ENCODE measurements at places on chromosomes 1 and 21.

DNA sequence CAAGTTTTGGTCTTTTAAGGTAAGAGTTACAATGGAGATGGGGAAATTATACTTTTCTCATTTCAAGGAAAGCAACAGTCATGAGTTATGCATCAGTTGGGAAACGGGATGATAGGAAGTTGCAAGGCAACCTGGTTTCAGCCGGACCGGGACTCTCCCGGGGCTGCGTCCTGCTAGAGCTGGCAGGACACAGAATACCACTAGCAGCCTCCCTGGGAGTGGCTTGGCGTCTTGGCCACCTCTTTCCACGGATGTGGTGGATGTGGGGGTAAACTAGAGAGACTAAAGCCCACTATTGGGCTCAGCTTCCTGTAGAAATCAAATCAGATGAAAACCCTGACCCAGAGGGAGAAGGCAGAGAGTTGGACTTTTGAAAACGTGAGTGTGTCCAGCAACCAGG lies 71.9 kb downstream of the ADARB1 start:
- no peak for DNase-seq

- no peak for DNase-seq
These were observed 485.0 kb downstream of the DISC1 start for GRCh38 chr1:232111611-232112010.

GRCh38 chr1:230286890-230287269 lies 139.3 kb downstream of the PGBD5 start:
- no peak for DNase-seq

GRCh38 chr1:228809621-228810394 lies 74.5 kb downstream of the RHOU start:
- DNase-seq, result no peak

DNA sequence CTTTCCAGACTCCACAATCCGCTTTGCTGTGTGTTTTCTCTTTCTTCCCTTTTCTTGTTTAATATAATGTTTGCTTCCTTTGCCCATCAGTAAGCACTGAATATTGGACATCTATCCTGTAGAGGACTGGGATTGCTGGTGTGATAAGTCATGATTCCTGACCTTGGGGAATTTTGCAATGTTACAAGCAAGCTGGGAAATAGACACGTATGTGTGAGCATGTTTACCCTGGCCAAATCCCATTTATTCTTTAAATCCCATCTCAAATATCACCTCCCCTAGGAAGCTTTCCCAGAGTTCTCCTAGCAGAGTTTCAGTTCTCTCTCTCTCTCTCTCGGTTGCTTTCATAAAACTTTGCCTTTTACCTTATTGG lies 155.3 kb downstream of the ROR1 start:
- no peak for DNase-seq

GRCh38 chr1:171263901-171264300 lies 15.6 kb downstream of the FMO1 start:
- DNase-seq, result no peak

- DNase-seq, result no peak
These were observed 10.1 kb downstream of the DIPK1A start for GRCh38 chr1:92951141-92951582.

DNA sequence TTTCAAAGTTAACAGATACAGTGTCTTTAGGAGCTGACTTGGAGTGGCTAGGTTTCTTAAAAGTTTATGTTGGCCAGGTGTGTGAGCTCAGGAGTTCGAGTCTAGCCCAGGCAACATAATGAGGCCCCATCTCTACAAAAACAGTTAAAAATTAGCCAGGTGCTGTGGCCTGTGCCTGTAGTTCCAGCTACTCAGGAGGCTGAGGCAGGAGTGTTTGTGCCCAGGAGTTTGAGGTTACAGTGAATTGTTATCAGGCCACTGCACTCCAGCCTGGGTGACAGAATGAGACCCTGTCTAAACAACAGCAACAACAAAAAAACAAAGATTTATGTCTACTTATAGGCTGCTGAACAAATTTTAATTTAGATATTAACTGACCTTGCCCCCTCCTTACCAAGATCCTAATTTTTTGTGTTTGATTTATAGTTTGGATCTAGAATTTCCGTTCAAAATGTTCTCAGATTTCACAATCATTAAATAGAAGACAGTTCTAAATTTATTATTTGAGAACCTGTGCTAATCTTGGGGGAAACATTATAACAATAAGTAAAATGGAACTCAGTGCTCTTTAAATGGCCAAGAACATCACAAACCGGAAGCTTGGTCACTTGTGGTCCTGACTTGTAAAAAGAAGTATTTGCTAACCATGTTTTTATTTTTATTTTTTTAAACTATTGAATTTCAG lies 67.8 kb downstream of the POU2F1 start:
- DNase-seq, result no peak

GRCh38 chr1:212526111-212526491 lies 82.5 kb upstream of the ATF3 start:
- no peak for DNase-seq

- no peak for DNase-seq
These were observed 392.7 kb downstream of the MATN1 start for GRCh38 chr1:30330644-30331043.

DNA sequence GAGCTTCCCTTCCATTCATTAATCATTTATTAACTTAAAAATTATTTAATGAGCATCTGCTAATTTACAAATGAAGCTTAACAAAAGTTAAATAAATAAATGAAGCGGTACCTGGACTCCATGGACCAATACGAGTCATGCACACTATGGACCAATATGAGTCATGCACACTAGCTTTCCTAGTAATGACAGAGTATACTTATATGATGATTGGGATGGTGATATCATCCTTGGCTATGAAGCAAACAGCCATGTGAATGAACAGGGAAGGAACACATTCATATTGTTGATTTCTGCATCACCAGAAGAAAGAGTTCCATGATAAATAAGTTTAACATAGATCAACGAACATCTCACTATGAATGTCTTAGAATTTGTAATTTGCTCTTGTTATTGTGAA lies 109.9 kb downstream of the SPAG17 start:
- no peak for DNase-seq

DNA sequence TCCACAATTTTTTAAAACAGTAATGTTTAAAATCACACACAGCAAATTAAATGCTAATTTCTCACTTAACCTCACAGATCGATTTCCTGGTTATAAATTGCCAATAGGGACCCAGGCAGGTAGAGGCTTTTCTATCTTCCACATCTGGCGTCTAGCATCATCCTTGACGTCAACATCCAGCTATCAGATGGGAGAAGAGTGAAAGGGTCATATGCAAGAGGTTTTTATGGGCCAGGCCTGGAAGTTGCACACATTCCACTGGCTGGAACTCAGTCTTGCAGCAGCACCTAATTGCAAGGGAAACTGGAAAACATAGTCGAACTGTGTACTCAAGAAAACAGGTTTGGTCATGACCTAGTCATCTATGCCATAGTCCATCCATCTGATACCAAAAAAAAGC lies 6.0 kb upstream of the EEIG2 start:
- DNase-seq, result no peak

GRCh38 chr1:205920159-205920558 lies 23.1 kb downstream of the SLC26A9 start:
- DNase-seq, result no peak

DNA sequence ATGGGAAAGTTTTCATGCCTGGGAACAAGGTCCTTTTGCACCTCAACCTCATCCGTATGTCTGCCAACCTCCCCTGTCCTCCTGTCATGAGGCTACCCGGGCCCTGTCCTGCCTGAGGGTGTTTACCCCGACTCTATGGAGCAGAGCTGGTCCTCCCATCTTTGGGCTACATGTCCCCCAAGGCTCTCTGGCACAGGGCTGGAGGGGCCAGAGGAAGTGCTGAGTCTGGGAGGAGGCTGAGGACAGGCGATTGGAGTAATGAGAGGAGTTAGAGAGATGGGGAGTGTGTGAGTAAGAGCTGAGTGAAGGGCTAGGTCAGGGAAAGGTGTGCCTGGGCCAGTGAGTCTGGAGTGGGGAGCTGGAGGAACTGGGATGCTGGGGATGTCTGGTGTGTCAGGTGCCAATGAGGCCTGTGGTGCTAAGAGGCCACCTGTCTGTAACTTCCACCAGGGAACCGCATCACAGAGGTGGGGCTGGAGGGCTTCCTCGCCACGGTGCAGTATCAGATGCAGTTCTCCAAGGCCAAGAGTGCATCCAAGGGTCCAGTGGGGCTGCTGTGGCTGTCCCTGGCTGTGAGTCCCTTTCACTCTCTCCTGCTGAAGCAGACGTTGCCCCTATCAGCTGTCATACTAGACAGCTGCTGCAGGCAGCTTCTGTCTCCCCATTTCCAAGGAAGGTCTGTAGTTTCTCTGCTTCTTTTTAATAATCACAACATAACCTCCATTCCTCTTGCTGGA lies 11.7 kb downstream of the LRRC71 start:
- no peak for DNase-seq

DNA sequence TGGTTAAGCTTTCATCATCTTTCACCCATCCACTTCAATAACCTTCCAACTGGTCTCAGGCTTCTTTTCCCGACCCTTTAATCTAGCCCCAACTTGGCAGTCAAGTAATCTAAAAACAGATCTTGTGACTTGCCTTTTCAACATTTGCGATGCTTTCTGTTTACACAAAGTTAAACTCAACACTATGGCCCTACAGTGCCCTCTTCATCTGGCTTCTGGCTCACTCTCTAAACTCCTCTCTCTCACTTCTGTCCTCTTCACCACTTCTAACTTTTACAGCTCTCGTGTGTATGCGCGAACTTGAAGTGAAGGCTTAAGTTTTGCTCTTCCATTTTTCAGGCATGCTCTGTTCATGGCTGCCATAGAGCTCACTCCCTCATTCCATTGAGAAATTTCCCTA lies 1122.3 kb upstream of the ADGRL2 start:
- no peak for DNase-seq

DNA sequence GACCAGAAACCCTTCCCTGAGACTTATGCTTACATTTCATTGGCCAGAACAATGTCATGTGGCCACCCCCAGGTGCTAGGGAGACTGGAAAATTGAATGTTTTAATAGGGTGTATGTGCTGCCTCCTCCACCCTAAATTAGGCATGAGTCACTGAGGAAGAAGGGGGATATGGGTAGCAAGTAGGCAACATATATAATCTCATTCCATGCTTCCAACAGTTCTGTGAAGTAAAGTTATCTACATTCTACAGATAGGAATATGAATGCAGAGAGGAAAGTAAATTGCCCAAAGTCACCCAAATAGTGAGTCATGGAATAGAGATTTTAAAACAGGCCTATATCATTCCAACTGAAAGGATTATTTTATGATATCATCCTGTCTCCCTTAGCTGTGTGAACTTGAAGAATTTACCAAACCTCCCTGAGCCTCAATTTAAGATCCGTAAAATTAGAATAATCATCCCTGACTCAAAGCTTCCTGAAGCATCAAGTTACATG lies 168.6 kb upstream of the FGGY start:
- no peak for DNase-seq

GRCh38 chr1:30299393-30299792 lies 424.0 kb downstream of the MATN1 start:
- no peak for DNase-seq

DNA sequence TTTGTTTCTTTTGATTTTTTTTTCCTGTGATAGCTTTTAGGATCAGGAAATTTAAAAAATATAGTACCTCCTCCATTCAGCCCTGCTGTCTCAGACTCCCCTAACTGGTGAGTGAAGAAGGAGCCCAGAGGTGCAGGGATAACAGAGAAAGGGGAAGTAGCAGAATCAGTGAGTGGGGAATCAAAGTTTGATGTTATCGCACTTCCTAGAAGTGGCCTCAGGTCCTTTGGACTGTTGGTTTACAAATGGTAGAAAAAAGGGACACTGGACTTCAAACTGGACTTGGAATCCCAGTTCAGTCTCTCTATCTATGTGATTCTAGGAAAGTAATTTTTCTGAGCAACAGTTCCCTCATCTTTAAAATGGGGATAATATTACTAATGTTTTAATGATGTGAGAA lies 99.5 kb downstream of the FGGY start:
- no peak for DNase-seq

- DNase-seq, result no peak
These were observed 7.7 kb upstream of the HPCA start for GRCh38 chr1:32878637-32879041.

DNA sequence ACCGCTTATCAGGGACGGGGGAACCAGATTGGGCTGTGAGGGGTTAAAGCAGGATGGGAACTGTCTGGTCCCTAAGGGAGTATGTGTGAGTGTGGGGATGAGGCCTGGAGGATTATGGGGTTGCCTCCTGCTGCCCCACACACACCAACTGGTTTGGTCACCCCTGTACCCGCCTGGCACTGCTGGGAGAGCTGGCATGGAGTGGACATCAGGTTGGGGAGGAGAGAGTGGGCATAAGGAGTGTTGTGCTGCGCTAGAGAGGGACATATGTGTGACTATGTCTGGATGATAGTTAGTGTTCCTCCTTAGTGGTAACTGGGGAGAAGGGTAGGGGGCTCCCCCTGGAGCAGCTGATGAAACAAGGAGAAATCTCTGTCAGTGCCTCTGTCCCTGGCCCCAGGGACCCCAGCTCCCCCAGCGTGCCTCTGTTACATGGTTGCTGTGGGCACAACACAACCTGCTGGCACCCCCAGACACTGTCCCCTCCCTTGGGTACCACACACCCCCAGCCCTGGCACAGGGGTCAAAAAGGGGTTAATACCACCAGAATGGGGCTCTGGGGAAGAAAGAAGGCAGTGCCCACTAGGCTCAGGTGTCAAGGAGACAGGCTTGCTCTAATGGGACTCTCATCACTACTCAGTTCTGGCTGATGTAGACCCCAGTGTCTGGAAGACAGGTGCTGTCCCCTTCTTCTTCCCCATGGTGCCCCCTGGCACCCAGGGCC lies 1.9 kb downstream of the ZBTB7B start:
- DNase-seq, result no peak

DNA sequence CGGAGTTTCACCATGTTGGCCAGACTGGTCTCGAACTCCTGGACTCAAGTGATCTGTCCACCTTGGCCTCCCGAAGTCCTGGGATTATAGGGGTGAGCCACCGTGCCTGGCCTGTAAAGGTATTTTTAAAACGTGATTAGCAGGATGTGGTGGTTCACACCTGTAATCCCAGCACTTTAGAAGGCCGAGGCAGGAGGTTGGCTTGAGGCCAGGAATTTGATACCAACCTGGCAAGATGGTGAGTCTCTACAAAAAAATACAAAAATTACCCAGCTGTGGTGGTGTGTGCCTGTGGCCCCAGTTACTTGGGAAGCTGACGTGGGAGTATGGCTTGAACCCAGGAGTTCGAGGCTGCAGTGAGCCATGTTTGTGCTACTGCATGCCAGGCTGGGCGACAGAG lies 43.3 kb upstream of the SOD1 start:
- DNase-seq, result no peak

GRCh38 chr1:223700388-223700918 lies 11.9 kb upstream of the CAPN2 start:
- DNase-seq, result no peak
